Occipital lobe (tissue), 3 donors: ENCODE measurements at places on chromosomes 4 and X. TPM values are rescaled to one million over a fixed set of nuclear protein-coding genes. Genes with fewer than 3 reads are reported as not detected.

HS6ST2 gene
- 5.0 TPM for total RNA-seq

ITGB1BP2 gene
- 0.78 TPM for total RNA-seq

ADH1C gene
- total RNA-seq = not detected

ARHGAP6 gene
- 0.78 TPM for total RNA-seq

VCX gene
- not detected for total RNA-seq

KLF3 gene
- 23.4 TPM for total RNA-seq

ODAM gene
- not detected for total RNA-seq

PCDH19 gene
- 25.7 TPM for total RNA-seq

ODAPH gene
- not detected for total RNA-seq

MMRN1 gene
- 2.5 TPM for total RNA-seq

UGT8 gene
- total RNA-seq = 5.1 TPM

OTUD6A gene
- not detected for total RNA-seq

TACR3 gene
- total RNA-seq = 4.2 TPM

ADH7 gene
- total RNA-seq = not detected

TRO gene
- 76.1 TPM for total RNA-seq

KLHL13 gene
- 51.2 TPM for total RNA-seq

TMEM185A gene
- total RNA-seq = 51.6 TPM

DKK2 gene
- total RNA-seq = 3.1 TPM

FHIP1A gene
- 3.3 TPM for total RNA-seq

KLB gene
- total RNA-seq = not detected

HTN1 gene
- total RNA-seq = not detected
